Osteocyte (in vitro differentiated cells): ENCODE measurements at places on chromosomes 13 and 19. TPM values are rescaled to one million over a fixed set of nuclear protein-coding genes. Genes with fewer than 3 reads are reported as not detected.

DNA sequence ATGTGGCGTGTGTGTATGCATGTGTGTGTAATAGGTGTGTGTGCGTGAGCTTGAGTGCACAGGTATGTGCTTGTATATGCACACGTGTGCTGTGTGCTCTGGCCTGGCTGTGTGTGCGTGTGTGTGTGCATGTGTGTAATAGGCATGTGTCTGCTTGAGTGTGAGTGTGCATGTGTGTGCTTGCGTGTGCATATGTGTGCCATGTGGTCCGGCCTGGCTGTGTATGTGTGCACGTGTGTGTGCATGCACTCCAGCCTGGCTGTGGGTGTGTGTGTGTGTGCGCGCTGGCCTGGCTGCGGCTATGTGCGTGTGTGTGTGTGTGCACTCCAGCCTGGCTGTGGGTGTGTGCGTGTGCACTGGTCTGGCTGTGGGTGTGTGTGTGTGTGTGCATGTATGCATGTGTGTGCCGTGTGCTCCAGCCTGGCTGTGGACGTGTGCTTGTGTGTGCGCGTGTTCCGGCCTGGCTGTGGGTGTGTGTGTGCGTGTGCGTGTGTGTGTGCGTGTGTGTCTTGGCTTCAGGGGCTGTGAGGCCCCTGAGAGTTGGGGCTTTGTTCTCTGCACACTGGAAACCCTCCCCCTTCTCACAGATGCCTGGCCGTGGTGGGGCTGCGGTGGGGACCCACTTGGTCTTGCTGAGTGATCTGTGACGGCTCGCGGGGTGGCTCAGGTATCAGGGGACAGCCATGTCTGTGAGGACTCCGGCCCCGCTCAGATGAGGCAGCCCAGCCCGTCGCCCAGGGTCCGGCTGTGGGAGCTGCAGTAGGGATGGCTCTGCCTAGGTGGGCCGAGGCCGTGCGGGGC, 8.2 kb downstream of the SPPL2B start:
- no peak for DNase-seq

GRCh38 chr13:53014495-53015443, 13.8 kb upstream of the OLFM4 start:
- no peak for DNase-seq

- DNase-seq = no peak
These were observed 15.9 kb downstream of the DYRK1B start for GRCh38 chr19:39817888-39818561.

DNA sequence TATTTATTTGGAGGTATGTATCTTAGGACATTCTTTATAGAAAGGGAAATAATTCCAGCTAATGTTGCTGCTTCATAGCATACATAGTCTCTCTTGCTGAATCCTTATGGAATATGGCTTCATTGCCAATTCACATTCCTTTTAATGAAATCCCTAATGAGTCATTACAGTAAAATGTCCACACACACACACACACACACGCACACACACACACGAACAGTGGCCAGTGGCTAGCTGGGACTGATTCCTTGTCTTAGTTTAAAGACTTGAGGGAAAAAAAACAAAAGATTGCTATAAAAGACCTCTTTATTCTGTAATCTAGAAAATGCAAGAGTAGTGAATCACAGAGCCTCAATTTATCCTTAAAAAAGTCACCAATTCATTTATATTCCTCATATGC, 301.6 kb downstream of the SLITRK6 start:
- no peak for DNase-seq

- no peak for DNase-seq
These were observed 994.3 kb downstream of the PCDH17 start for GRCh38 chr13:58625703-58626389.

DNA sequence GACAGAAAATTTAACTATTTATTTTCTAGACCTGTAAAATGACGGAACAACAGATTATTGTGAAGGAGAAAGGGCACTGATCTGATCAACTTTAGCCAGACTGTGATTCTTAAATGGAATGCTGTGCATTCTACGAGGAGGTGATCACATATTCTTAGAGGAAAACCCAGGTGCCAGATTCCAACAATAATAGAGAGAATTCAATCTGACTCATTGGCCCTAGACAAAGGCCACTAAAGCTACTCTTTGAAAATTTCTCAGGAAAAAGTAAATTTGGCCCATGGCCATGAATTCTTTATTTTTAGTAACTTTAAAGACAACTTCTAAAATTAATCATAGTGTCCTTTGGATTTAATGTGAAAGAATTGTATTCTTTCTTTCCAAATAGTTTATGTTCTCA, 58.6 kb upstream of the POSTN start:
- DNase-seq = no peak

DNA sequence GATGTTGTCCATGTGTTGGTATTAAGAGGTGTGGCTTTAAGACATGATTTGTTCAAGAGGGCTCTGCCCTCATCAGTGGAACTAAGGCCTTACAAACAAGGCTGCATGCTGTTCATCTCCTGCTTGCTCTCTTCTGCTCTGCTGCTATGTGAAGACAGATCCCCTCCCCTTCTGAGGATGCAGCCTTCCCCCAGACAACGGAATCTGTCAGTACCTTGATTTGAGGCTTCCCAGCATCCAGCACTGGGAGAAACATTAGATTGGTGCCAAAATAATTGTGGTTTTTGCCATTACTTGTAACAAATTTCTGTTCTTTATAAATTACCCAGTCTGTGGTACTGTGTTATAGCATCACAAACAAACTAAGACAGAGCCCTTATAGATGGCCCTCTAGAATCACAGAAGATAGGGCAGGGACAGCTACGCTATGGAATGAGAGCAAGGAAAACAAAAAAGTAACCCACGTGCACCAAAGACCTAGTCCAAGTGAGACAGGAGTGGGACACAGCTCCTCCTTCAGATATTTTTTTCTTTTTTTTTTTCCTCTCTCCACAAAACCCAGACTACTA, 151.5 kb upstream of the RXFP2 start:
- DNase-seq = no peak

GRCh38 chr13:44364345-44365000, 9.2 kb upstream of the SERP2 start:
- DNase-seq = no peak

GRCh38 chr19:52474351-52475127, 21.2 kb downstream of the ZNF578 start:
- DNase-seq = no peak

GRCh38 chr19:28956421-28956820, 256.5 kb downstream of the UQCRFS1 start:
- no peak for DNase-seq

Gene IL17D
- 8.6 and 10.7 TPM in 2 replicates for total RNA-seq

Gene POU2F2
- 0.64 and 1.0 TPM in 2 replicates for total RNA-seq

Gene FUT1
- 0.11 TPM in 1 of 2 replicates, not detected in the other for total RNA-seq

Gene LGI4
- 0.32 and 0.34 TPM in 2 replicates for total RNA-seq
